Activated T-helper 2 cell treated with anti-CD3 and anti-CD28 coated beads, Interferon-gamma antibody, Interleukin-2, Interleukin-4, amounts not matched to agents 10 μg/mL and 5 μg/mL and 100 μg/mL, durations not matched to agents 14 hours and 24 hours and 36 hours (primary cell): ENCODE measurements at places on chromosomes 2 and 18. TPM values are rescaled to one million over a fixed set of nuclear protein-coding genes. Genes with fewer than 3 reads are reported as not detected.

The ANKRD44 gene
- total RNA-seq, result 107 and 120 TPM in 2 replicates

The TFCP2L1 gene
- total RNA-seq, result 0.11 TPM in 1 of 2 replicates, not detected in the other

The NAPG gene
- 35.2 and 35.3 TPM in 2 replicates for total RNA-seq

The IL37 gene
- not detected in 2 replicates for total RNA-seq

The FAM228A gene
- total RNA-seq, result 0.21 TPM in 1 of 2 replicates, not detected in the other

The OR6B2 gene
- total RNA-seq, result not detected in 2 replicates

The AFF3 gene
- 1.4 and 1.7 TPM in 2 replicates for total RNA-seq

The RAB31 gene
- total RNA-seq, result 0.73 and 0.80 TPM in 2 replicates

The METTL4 gene
- total RNA-seq, result 17.8 and 18.3 TPM in 2 replicates

The HTR2B gene
- not detected in 2 replicates for total RNA-seq

The G6PC2 gene
- not detected in 2 replicates for total RNA-seq

The FTCDNL1 gene
- total RNA-seq, result 1.7 and 2.6 TPM in 2 replicates

The PMAIP1 gene
- 41.8 and 42.0 TPM in 2 replicates for total RNA-seq
